HFFc6 (cell line): ENCODE measurements at places on chromosomes 3 and 15.
A peak's percentile ranks its signal among the peaks of the same experiment; 100 is the strongest.

DNA sequence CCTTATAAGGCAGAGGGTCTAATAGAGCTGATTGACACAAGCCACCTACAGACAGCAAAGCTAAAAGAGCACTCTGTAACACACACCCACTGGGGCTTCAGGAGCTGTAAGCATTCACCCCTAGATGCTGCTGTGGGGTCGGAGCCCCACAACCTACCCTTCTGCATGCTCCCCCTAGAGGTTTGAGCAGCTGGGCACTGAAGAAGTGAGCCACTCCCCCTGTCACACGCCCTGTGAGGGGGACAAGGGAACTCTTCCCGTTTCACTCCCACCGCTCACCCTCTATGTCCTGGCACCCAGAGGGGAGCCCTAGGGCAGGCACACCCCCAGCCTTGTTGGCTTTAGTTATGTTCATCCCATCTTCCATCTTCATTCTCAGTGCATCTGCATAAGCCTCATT, 9.4 kb upstream of the CSTA start:
- no peak for DNase-seq

- DNase-seq = peak; percentile 82
Measured at GRCh38 chr15:43249699-43250203, 17.0 kb downstream of the TGM5 start.

DNA sequence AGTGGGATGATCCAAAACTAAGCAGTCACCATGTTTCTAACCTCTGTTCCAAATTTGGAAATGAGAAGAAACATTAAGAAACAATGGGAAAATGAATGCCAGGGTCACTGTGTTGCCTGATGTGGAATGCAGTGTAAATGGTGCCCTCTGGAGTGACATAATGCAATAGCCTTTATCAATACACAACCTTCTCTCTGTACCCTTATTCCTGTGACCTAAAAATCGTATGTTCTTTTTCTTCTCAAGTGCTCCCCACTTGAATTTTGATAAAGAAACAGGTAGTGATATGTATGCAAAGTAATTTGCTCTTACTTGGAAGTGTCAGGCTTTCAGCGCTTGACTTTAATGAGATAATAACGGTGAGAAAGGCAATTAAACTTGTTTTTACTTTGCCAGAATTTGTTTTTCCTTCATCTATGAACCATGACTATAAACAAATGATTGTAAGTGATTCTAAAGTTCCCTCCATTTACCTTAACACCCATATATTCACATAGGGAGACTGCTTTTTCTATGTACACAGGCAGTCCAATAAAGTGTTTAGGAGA, 145.8 kb upstream of the THRB start:
- DNase-seq = peak; percentile 7

DNA sequence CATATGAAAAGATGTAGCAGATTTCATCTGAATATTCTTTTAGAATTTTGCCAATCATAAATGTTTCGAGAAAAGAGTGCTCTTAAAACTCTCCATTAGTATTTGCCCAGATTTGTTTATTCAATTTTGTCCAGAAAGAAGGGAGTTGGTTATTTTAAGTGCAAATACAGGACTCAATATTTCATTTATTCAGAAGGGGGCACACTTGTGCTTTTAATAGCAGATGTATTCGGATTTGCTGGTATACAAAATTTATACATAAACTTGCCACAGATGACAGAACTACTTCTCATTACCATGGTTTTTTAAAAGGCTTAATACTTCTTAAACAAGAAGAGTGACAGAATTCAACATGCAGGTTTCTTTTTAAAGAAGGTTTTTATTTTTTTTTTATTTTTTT, 69.8 kb upstream of the GRM7 start:
- no peak for DNase-seq

- no peak for DNase-seq
Measured at GRCh38 chr15:42313463-42313862, 40.2 kb upstream of the TMEM87A start.

- peak; percentile 97 for DNase-seq
Measured at GRCh38 chr15:60379525-60380274, 18.1 kb downstream of the ANXA2 start.

- no peak for DNase-seq
Measured at GRCh38 chr15:86610038-86610437, 530.4 kb downstream of the AGBL1 start.

GRCh38 chr15:63283126-63283525, 5.7 kb downstream of the APH1B start:
- no peak for DNase-seq

GRCh38 chr15:25251700-25252390, 187.0 kb downstream of the UBE3A start:
- DNase-seq = no peak

GRCh38 chr15:39584266-39584659, 3.4 kb downstream of the THBS1 start:
- DNase-seq = no peak
